Effector memory CD4-positive, alpha-beta T cell (primary cell): ENCODE measurements at places on chromosomes 11 and 22.

DNA sequence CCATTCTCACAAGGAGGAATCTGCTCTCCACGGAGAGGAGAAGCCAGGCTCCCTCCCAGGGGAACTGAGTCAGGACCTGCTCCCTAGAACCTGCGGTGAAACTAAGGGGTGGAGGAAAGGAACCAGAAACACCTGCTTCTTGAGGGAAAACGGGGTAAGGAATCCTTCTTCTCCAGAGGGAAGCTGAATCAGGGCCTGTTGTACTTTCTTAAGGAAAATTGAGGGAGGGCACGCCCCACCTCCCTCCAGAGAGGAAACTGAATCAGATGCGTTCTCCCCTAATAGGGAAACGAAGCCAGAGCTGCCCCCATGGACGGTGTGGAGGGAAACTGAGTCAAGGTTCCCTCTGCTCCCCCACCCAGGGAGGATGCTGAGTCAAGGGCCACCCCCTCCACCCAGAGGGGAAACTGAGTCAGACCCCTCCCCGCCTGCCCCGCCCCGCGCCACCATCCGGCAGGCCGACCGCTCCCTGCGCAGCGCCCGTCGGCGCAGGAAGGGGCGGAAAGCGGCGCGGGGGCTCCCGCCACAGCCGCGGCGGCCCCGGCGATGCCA lies 393 bp downstream of the RELA start:
- peaks cover 24% of the 10 kb centered on the region for H3K4me1 ChIP-seq
- peak overlapping the region; percentile 100 for H3K27ac ChIP-seq
- DNase-seq = no peak
- H3K27me3 ChIP-seq = no peaks in the 10 kb centered on the region
- peaks cover 43% of the 10 kb centered on the region for H3K36me3 ChIP-seq

DNA sequence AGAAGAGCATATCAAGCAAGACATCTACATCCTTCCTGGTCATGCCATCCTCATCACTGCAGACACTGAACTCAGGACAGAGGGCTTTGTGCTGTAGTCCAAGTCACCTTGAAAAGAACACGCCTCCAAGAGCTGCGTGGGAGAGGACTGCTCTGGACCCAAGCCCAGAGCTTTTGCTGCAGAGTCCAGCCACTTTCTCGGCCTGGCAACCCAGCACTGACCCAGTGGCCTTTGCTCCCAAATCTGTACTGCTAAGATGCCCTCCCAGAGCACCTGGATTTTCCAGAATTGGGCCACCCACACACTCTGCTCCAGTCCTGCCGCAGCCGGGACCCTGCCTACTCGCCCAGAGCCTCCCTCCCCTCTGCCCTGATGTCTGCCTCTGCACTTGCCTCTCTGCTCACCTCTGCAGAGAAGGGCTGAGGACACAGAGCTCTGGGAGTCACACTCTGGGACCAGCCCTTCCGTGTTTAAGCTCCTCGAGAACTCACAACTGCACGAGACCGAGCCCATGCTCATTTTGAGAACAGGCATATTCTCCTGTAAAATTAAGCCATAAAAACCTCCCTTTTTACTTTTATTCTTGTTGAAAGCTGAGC lies 83.8 kb upstream of the CSNK2A3 start:
- DNase-seq = no peak
- no peaks in the 10 kb centered on the region for H3K4me1 ChIP-seq
- no peak overlapping the region for H3K4me3 ChIP-seq
- no peak overlapping the region for H3K27ac ChIP-seq
- H3K27me3 ChIP-seq = no peaks in the 10 kb centered on the region

GRCh38 chr11:73833067-73833466 lies 43.6 kb downstream of the COA4 start:
- H3K4me1 ChIP-seq = no peaks in the 10 kb centered on the region
- no peak overlapping the region for H3K27ac ChIP-seq
- DNase-seq = no peak
- no peak overlapping the region for H3K4me3 ChIP-seq

GRCh38 chr11:98180921-98181320 lies 839.8 kb upstream of the CNTN5 start:
- no peak overlapping the region for H3K4me3 ChIP-seq
- no peak overlapping the region for H3K27ac ChIP-seq
- no peaks in the 10 kb centered on the region for H3K4me1 ChIP-seq

DNA sequence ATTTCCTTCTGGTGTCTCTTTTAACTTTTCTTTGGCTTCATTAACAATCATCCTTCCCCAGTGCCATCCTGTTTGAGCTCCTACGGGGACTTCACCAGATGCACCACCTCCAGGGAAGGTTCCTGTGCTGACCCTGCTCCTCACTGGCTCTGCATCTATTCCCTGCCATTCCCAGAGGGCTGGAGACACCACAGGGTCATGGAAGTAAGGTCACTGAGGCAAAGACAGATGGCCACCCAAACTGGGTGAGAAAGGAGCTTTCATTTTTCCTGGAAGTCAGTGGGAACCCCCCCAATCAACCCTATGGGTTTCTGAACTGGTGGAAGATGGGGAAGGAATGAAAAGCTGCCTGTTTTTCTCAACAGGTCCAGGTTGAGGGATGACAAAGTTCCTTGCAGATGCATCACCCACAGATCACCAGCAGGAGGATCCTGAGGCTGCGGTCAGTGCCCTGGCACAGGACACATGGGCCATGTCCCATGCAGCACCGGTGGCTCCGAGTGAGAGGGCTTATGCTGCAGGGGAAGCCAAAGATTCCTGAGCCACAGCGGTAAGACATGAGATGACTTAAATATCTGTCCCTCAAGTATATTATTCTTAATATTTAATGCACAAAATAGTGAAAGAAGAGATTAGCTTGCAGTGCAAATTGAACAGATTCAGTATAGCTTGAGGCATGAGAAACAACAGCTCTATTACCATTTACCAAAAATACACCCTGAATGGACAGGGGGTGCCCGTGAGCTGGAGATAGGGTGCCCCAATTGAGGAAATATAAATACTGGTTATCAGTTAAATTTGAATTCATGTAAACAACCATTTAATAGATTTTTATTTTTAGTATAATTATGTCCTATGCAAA lies 73.0 kb upstream of the VPREB1 start:
- no peaks in the 10 kb centered on the region for H3K4me1 ChIP-seq
- H3K4me3 ChIP-seq = no peak overlapping the region
- H3K27me3 ChIP-seq = no peaks in the 10 kb centered on the region
- no peak for DNase-seq
- no peaks in the 10 kb centered on the region for H3K36me3 ChIP-seq
- no peak overlapping the region for H3K27ac ChIP-seq

GRCh38 chr11:86369668-86370067 lies 5.0 kb upstream of the CCDC81 start:
- no peaks in the 10 kb centered on the region for H3K27me3 ChIP-seq
- H3K4me1 ChIP-seq = no peaks in the 10 kb centered on the region
- H3K4me3 ChIP-seq = no peak overlapping the region
- H3K27ac ChIP-seq = no peak overlapping the region
